Nephron progenitor cell (in vitro differentiated cells): ENCODE measurements at places on chromosomes 3 and 15.

DNA sequence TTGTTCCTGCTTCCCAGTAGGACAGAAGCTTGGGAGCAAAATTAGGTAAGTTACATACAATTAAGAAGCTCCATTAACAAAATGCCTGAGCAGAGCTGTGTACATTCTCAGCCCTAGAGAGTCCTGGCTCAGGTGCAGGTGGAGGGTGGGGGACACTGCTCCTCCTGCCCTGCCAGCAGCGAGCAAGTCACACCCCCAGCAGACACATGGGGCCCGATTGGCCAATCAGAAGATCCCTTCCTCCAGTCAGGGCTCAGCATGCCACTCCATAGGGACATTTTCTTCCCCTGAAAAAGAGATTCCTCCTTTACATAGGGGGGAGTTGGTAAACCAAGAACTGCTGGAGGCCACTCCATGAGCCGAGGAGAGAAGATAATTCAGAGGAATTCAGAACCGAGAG, 62.1 kb downstream of the PLXNA1 start:
- DNase-seq: no peak

DNA sequence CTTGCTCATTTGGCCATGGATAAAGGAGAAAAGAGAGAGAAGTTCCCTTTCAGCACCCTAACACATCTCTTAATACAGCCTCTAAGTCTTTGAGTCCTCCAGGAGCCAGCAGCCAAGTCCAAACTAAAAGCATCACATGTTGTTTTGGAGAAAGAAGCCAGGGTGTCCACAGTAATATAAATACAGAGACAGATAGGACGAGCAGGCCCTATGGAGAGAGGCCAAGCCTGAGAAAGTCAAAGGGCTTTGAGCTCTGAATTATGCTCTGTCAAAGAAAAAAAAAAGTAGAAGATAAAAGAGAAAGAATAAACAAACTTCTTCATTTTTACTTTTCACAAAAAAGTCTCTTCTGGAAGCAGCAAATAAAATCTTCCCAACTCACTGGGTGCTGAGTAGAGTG, 92.4 kb upstream of the THBS1 start:
- DNase-seq: no peak

- no peak for DNase-seq
These were observed 571.9 kb upstream of the CBLB start for GRCh38 chr3:106440672-106441071.

- no peak for DNase-seq
These were observed 242.8 kb upstream of the ICE2 start for GRCh38 chr15:60721707-60722106.

DNA sequence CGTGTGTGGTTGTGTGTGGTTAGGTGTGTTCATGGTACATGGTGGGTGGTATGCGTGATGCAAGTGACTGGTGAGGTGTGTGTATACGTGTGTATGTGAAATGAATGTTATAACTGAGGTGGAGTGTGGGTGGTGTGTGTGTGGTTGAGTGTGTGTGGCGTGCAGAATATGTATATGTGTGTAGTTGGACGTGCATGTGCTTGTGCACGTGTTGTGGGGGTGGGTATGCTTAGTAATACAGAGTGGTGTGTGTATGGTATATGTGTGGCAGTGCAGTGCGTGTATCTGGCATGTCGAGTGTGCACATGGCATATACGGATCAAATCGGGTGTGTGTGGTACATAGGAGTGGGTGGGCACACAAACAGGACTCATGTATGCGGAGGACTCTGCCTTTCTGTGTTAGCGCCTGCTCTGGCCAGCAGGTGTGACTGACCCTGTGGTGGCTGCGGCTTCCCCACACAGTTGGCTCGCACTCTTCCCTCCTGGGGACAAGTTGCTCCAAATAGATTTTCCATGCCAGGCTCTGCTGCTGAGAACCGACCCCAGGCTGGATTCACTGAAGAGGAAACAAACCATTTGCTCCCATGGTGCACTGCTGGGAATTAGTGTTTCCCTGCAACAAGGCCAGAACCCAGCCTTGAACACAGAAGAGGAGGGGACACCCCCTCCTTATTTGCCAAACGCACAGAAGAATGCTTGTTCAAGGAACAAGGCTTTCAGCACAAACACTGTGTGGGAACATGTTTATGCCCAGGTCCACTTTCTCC, 1.2 kb upstream of the C3orf70 start:
- no peak for DNase-seq
